HFFc6 (cell line): ENCODE measurements at places on chromosomes 7 and 10. TPM values are rescaled to one million over a fixed set of nuclear protein-coding genes. Genes with fewer than 3 reads are reported as not detected.

Gene TPK1
- total RNA-seq = 0.32 to 0.36 TPM in 2 of 3 replicates, not detected in the other

Gene RARRES2
- 0.28 TPM in 1 of 3 replicates, not detected in the others for total RNA-seq

DNA sequence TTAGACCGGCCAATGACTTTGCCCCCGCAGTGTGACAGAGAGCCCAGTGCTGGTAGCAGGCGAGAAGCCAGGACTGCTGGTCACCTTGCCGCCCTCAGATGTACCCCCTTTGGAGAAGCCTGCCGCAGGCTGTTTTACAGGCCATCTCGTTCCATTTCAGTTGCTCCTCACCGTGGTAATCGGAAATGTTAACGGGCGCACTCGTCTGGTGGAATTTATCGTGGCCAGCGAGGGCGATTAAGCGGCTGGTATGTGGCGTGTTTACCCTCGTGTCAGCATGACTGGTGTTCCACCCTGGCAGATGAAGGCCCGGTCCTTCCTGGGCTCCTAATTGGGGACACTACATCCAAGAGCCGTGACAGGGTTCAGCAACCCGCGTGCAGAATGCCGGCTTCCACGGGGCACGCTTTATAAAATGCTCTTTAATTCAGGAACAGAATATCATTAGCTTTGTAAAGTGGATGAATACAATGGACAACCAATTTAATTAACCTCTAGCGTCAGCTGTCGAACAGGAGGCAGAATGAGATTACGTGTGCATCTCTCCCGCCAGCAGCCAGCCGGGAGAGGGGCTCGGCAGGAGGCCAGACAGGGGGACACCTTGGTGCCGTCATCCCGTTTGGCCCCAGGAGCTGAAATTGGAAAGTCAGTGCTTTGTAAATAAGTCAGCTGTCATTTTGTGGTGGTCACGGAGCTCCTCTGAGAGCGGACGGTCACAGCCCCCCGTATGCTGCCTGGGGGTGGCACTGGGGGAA lies 108.3 kb downstream of the NKX6-2 start:
- peaks cover 3% of the 10 kb centered on the region; the same call in 1 of the 2 replicates for H3K4me1 ChIP-seq
- peaks cover 5% of the 10 kb centered on the region for H3K27me3 ChIP-seq
- DNase-seq = no peak
- no peak overlapping the region for H3K4me3 ChIP-seq
- H3K27ac ChIP-seq = no peak overlapping the region

DNA sequence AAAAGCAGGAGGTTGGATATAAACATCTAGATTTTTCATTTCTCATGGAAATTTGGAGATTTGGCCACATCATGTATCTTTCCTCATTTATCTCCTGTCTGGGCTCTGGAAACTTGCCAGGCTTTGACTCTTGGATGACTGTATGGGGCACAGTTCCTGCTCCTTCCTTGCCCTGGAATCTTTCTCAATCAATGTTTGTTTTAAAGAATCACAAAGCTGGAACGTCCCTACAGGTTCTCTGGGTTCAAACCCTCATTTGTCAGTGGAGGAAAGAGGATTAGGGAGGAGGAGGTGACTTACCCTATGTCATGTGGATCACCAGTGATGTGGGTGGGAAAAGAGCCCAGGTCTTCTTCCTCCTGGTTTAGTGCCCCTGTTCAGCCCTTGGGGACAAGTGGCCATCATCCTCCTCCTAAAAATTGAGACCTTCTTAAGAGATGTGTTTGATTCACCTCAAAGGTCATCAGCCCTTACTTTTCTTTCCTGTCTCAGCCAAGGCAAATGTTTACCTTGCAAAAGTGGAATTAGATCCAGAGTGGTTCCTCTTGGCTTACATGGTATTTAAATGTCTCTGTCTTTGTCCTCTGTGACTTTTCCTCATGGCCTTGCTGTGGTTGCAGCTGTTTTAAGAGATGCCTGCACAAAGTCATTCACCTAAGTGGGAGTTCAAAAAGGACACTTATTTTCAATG lies 38.8 kb upstream of the PDZD8 start:
- H3K4me3 ChIP-seq = no peak overlapping the region
- no peaks in the 10 kb centered on the region for H3K36me3 ChIP-seq
- H3K27ac ChIP-seq = no peak overlapping the region
- H3K27me3 ChIP-seq = peaks cover 16% of the 10 kb centered on the region

GRCh38 chr7:132641238-132641637 lies 65.0 kb upstream of the PLXNA4 start:
- H3K4me3 ChIP-seq = no peak overlapping the region
- no peaks in the 10 kb centered on the region for H3K4me1 ChIP-seq
- peaks cover 21% of the 10 kb centered on the region for H3K27me3 ChIP-seq
- no peak overlapping the region for H3K27ac ChIP-seq
- no peaks in the 10 kb centered on the region for H3K36me3 ChIP-seq

DNA sequence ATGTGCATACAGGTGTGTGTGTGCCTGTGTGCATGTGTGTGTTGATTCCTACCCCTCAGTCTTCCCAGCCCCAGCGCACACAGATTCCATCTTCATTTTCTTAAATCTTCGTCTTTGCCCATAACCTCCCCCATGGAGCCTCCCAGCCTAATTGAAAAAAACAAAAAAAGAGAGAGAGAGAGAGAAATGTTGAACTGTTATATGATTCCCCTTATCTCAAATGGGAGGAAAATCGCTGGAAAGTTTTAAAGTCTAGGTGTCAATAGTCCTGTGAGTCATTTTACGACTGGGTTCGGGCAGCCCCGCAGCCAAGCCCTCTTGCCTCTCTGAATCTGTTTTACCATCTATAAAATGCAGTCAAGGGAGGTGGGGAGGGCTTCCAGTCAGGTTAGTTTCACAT lies 60.9 kb downstream of the SPOCK2 start:
- no peak overlapping the region for H3K27ac ChIP-seq
- peak overlapping the region; percentile 22 for H3K4me3 ChIP-seq

GRCh38 chr7:26443751-26444150 lies 152.1 kb downstream of the SNX10 start:
- H3K36me3 ChIP-seq = no peaks in the 10 kb centered on the region
- H3K4me1 ChIP-seq = no peaks in the 10 kb centered on the region
- H3K27ac ChIP-seq = no peak overlapping the region
- no peaks in the 10 kb centered on the region for H3K27me3 ChIP-seq
- no peak overlapping the region for H3K4me3 ChIP-seq

GRCh38 chr7:53398566-53398965 lies 363.1 kb downstream of the POM121L12 start:
- no peak overlapping the region for H3K27ac ChIP-seq

GRCh38 chr7:30937416-30937815 lies 25.8 kb downstream of the AQP1 start:
- no peak overlapping the region for H3K27ac ChIP-seq
- no peaks in the 10 kb centered on the region for H3K36me3 ChIP-seq
- peaks cover 36% of the 10 kb centered on the region for H3K27me3 ChIP-seq
- no peak for DNase-seq
- no peak overlapping the region for H3K4me3 ChIP-seq
- no peaks in the 10 kb centered on the region for H3K4me1 ChIP-seq

DNA sequence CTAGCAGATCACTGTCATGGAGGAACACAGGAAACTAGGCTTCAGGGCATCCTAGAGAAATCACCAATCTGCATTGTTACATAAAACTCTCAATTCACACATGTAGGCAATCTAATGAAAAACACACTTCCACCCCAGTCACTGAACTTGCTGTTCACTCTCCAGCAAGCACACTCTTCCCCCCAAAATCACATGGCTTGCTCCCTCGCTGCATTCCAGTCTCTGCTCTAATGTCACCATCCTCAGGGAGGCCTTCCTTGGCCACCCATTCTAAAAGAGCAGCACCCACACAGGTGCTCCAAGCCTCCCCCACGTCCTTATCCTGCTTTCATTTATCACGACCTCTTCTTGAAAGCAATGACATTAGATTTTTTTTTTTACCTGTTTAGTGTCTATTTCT lies 19.6 kb downstream of the CUL2 start:
- H3K4me3 ChIP-seq = no peak overlapping the region
- H3K4me1 ChIP-seq = peaks cover 29% of the 10 kb centered on the region
- no peak overlapping the region for H3K27ac ChIP-seq
- no peak for DNase-seq
- peaks cover 30% of the 10 kb centered on the region for H3K36me3 ChIP-seq

GRCh38 chr7:14303536-14303935 lies 314.1 kb upstream of the ETV1 start:
- DNase-seq = no peak
- H3K36me3 ChIP-seq = no peaks in the 10 kb centered on the region
- H3K27me3 ChIP-seq = no peaks in the 10 kb centered on the region; the same call in 1 of the 2 replicates
